Activated CD4-positive, alpha-beta T cell treated with anti-CD3 and anti-CD28 coated beads, Interleukin-2, amount 10 ng/mL, durations not matched to agents 7 days and 5 days (primary cell): ENCODE measurements at places on chromosomes 13 and 19.

DNA sequence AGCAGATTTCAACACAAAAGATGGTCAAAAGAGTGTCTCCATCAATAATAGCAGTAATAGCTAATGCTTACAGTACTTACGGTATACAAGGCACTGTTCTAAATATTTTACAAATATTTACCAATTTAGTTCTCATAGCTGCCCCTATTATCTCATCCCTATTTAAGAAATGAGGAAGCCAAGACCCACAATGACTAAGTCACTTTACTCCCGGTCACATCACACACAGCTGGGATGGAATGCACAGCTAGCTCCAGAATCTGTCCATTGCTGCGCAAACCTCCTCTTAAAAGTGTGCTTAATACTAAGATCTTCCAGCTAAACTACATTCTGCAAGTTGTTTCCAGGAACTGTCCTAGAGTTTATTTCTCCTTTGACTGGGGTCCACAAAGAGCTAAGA lies 63.4 kb downstream of the RAP2A start:
- no peak for DNase-seq

DNA sequence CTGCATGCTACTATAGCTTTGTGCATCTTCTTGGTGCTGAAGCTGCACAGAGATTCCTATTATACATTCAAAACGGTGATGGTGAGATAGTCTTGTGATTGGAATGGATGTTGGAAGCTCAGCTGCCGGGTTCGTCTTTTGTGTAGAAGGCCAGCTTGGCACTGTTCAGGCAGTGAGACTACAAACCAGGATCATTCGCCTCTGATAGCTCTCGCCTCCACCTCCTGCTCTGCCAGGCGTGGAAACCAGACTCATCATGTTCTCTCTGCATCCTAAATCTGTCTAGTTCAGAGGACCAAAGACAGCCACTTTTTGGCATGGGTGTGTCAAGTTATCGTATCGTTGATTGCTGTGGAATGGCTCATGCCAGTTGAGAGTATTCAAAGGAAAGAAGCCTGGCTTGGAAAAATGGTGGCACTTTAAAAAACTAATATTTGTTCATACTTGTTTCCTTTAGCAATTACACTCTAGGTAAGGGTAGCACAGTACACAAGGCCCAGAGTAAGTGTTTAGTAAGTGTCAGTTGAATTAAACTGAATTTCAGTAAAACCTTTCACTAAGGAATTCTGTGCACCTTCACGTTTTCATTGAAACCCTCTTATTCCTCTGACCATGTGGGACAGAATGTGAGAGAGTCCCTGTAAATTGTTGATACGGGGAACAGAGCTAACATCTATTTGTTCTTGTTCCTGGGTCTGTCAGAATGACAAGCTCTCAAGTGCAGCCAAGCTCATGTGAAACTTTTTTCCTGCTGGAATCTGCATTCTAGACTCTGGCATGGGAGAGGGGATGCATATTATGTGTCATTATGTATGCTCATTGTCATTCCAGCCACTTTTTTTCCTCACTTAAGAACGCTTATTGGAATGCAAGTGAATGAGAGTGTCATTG lies 69.8 kb downstream of the DPY19L3 start:
- DNase-seq, result no peak

DNA sequence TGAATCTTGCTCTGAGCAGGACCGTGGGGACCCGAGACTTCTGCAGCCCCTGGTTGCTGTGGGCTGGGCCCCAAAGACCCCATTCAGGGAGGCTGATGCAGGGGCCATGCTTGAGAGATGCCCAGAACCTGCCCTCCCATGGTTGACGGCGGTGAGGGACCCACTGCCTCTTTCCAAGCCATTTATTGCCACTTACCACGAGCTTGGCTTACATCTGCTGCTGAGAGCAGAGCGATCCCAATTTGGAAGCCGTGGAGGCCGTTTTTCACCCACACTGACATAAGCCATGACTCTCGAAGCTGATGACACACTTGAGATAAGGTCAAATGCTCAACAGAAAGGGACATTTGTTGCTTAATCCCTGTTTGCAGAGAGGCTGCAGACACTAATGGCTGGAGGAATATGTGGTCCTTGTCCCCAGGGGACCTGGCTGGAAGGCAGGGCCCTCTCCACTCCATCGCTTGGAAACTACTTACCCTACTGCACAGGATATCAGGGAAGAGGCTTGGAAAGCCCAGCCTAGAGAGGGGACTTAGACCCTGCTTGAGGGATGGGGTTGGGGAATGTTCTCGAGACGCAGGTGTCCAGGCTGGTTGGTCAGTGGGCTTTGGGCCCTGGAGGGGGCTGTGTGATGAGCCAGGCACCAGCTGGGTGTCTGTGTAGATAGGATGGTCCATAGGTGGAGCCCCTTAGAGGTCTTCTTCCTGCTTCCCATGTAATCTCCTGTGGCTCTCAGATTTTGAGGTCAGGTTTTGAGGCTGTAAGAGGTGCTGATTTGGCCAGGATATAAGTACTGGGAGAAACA lies 15.3 kb downstream of the ZNF536 start:
- DNase-seq, result no peak

DNA sequence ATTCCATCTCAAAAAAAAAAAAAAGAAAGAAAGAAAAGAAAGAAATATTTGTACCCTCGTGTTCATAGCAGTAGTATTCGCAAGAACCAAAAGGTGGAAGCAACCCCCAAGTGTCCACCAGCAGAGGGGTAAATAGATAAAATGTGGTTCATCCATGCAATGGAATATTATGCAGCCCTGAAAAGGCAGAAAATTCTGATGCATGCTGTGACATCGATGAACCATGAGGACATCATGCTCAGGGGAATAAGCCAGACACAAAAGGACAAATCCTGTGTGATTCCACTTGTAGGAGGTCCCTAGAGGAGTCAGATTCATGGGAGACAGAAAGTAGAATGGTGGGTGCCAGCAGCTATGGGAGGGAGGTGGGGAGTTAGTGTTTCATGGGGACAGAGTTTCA lies 6.4 kb upstream of the LRRC8E start:
- DNase-seq, result no peak

- DNase-seq, result no peak
Observed at GRCh38 chr19:15108145-15108844, 1.1 kb downstream of the SYDE1 start.

- DNase-seq, result no peak
Observed at GRCh38 chr13:104949840-104950740, 1585.4 kb downstream of the EFNB2 start.

GRCh38 chr19:531009-531752 lies 379 bp upstream of the CDC34 start:
- DNase-seq, result peak; percentile 84

GRCh38 chr13:113879017-113879416 lies 15.1 kb upstream of the GAS6 start:
- no peak for DNase-seq

- DNase-seq, result no peak
Observed at GRCh38 chr19:31641591-31641990, 292.4 kb upstream of the TSHZ3 start.

DNA sequence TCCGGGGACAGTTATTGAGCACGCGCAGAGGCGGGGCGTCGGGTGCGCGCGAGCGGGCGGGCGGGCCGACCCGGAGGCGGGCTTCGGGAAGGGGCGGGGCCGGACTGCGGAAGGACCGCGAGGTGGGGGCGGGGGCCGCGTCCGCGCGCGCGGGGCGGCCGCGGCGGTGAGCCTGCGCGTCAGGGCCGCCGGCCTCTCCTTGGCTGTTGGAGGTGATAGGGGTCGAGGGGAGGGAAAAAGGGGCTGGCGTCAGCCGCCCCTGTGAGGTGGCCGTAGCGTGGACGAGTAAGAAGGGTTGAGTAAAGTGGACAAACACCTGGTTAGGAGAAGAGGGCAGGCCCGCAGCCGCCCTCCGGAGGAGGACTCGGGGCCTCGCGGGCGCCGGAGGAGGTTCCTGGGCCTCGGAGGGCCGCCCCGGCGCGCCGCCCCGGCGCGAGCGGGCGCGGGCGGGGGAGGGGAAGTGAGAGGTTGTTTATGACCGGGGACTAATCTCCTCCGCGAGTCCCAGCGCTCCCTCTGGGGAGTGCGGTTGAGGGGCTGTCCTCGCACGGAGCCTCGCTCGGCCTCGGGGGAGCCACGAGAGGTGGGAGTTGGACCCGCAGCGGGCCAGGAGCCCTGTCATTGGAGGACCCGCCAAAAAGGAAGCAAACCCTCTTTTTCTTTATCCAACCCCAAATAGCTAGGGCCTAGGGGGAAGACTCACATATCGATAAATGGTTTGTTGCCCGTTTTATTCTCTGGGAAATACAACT lies 547 bp upstream of the INTS6 start:
- peak; percentile 82 for DNase-seq

- DNase-seq, result no peak
Observed at GRCh38 chr13:75748874-75749273, 112.7 kb downstream of the LMO7 start.

- peak; percentile 9 for DNase-seq
Observed at GRCh38 chr19:56765137-56765536, 75.4 kb downstream of the PEG3 start.

DNA sequence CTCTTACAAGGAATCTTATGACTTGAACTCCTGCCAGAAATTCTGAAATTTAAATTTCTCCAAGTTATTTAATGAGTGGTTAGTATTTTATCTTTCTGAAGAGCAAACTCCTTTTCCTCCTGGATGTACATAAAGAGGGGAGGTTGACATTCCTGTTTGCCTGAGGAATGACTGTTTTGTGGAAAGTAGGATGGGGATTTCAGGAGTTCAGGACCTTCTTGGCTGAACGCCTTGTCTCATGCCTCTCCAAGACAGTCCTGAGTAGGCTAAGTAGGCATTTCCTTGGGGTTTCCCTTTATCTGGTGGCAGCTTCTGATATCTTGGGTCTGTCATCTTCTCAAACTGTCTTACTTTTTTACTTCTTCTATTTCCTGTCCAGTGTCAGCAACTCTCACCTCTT lies 356.6 kb downstream of the TDRD3 start:
- no peak for DNase-seq

- no peak for DNase-seq
Observed at GRCh38 chr19:28456252-28456651, 756.7 kb downstream of the UQCRFS1 start.

DNA sequence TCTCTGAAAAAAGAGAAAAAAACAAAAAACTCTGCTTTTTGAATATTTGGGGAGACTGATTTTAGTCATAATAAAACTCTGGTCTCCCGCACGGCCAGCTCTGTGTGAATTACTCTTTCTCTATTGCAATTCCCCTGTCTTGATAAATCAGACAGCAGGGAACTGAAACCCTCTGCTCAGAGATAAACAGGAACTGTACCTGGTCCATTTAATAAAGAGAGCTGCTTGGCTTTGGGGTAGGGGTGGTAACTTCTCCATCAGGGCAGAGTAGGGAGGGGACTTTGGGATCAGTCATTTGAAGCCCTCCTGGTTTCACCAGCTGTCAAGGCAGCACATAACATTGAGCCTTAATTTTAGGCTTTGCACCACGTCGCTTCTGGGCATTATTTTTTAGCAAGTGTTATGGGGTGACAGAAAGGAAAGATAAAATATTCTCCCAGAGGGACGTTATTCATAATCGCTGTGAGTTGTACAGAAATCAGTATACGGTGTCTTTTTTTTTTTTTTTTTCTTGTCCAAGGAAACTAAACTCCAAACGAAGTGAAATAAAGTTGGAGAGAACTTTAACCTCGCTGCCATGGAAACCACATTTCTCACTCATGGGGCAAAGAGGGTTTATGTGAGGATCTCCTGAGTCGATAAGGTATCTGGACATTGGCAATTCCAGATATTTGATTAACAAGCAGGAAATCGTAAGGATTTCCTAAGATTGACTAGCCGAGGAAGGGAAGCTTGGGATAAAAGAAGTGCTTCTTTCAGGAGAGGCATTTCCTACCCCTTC lies 99.0 kb upstream of the MRI1 start:
- DNase-seq, result no peak

GRCh38 chr19:17842663-17843291 lies 5.0 kb downstream of the JAK3 start:
- no peak for DNase-seq

GRCh38 chr19:3494051-3494450 lies 6.4 kb downstream of the DOHH start:
- DNase-seq, result peak; percentile 49
